ENCODE measurements at places on chromosomes 13 and 19. TPM values are rescaled to one million over a fixed set of nuclear protein-coding genes. Genes with fewer than 3 reads are reported as not detected.
A peak's percentile ranks its signal among the peaks of the same experiment; 100 is the strongest.

- H3K4me1 ChIP-seq, result no peaks in the 10 kb centered on the region
- H3K27me3 ChIP-seq, result peaks cover 3% of the 10 kb centered on the region
- no peak overlapping the region for H3K27ac ChIP-seq
- no peak overlapping the region for H3K4me3 ChIP-seq
- no peak for DNase-seq
These were observed 3.2 kb upstream of the EBPL start for GRCh38 chr13:49694446-49694845.

The CEACAM4 gene
- not detected for total RNA-seq

The KLF12 gene
- 10.1 TPM for total RNA-seq

The LILRB1 gene
- total RNA-seq, result not detected

The PET100 gene
- 30.3 TPM for total RNA-seq

DNA sequence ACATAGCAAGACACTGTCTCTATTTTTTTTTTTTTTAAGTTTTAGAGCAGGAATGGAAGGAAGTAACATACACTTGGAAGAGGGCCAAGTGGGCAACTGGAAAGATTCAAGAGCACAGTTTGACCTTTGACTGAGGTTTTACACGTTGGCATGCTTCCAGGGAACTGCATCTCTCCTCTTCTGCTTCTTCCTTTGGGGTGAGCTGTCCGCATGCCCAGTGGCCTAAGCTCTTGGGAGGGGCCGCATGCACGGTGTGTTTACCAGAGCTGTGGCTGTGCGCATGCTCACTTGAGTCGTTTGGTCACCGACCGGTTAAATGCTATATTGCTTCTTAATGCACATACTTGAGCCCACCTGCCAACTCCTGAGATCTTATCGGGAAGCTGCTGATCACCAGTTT, 727.7 kb downstream of the UQCRFS1 start:
- H3K4me1 ChIP-seq, result peaks cover 28% of the 10 kb centered on the region
- H3K36me3 ChIP-seq, result no peaks in the 10 kb centered on the region
- DNase-seq, result no peak

DNA sequence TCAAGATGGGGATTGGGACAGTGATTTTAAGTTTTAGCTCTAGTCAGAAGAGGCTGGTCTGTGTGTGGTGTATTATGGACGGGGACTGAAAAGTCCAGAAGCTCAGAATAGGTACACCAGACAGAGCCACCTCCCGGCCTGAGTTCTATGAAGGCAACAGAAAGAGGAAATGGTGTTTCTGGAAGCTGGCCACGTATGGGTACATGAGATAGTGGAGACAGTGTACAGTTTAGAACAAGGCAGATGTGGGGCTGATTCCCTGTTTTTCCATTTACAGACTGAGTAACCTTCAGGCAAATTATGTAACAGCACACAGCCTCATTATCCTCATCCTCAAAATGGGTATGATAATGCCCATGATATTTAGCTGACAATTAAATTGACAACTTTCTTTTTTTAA, 1.3 kb downstream of the ZNF175 start:
- H3K36me3 ChIP-seq, result no peaks in the 10 kb centered on the region
- H3K27me3 ChIP-seq, result peaks cover 15% of the 10 kb centered on the region
- DNase-seq, result no peak
- no peaks in the 10 kb centered on the region for H3K4me1 ChIP-seq
- peak overlapping the region; percentile 56 for H3K4me3 ChIP-seq

GRCh38 chr13:30111810-30112209, 195.5 kb downstream of the KATNAL1 start:
- H3K27ac ChIP-seq, result no peak overlapping the region
- H3K36me3 ChIP-seq, result no peaks in the 10 kb centered on the region
- H3K27me3 ChIP-seq, result no peaks in the 10 kb centered on the region
- H3K4me3 ChIP-seq, result no peak overlapping the region

The SPART gene
- 48.1 TPM for total RNA-seq

- peak; percentile 64 for DNase-seq
- no peak overlapping the region for H3K27ac ChIP-seq
- no peaks in the 10 kb centered on the region for H3K36me3 ChIP-seq
- H3K27me3 ChIP-seq, result peaks cover 22% of the 10 kb centered on the region
- no peak overlapping the region for H3K4me3 ChIP-seq
These were observed 1.9 kb upstream of the SH2D3A start for GRCh38 chr19:6769006-6769619.

The CASP14 gene
- total RNA-seq, result not detected

- H3K4me1 ChIP-seq, result peaks cover 20% of the 10 kb centered on the region
- H3K4me3 ChIP-seq, result no peak overlapping the region
- no peak overlapping the region for H3K27ac ChIP-seq
- no peaks in the 10 kb centered on the region for H3K27me3 ChIP-seq
These were observed 290.2 kb downstream of the ZNF536 start for GRCh38 chr19:30662211-30662861.

The IFI30 gene
- total RNA-seq, result 0.62 TPM

GRCh38 chr13:99269627-99270241, 11.6 kb upstream of the GPR18 start:
- no peak overlapping the region for H3K4me3 ChIP-seq
- peak; percentile 34 for DNase-seq
- no peaks in the 10 kb centered on the region for H3K27me3 ChIP-seq
- no peak overlapping the region for H3K27ac ChIP-seq

- no peak overlapping the region for H3K27ac ChIP-seq
- H3K27me3 ChIP-seq, result no peaks in the 10 kb centered on the region
- no peaks in the 10 kb centered on the region for H3K36me3 ChIP-seq
- no peak overlapping the region for H3K4me3 ChIP-seq
- H3K4me1 ChIP-seq, result peaks cover 15% of the 10 kb centered on the region
- DNase-seq, result no peak
These were observed 291.9 kb downstream of the NDFIP2 start for GRCh38 chr13:79772811-79773210.

- no peaks in the 10 kb centered on the region for H3K4me1 ChIP-seq
- H3K36me3 ChIP-seq, result no peaks in the 10 kb centered on the region
- H3K27ac ChIP-seq, result no peak overlapping the region
These were observed 30.2 kb downstream of the PDCD5 start for GRCh38 chr19:32611161-32611560.

The MEIOSIN gene
- total RNA-seq, result 0.06 TPM

- H3K27ac ChIP-seq, result no peak overlapping the region
- H3K36me3 ChIP-seq, result no peaks in the 10 kb centered on the region
- no peaks in the 10 kb centered on the region for H3K27me3 ChIP-seq
- no peak for DNase-seq
- H3K4me1 ChIP-seq, result peaks cover 10% of the 10 kb centered on the region
- no peak overlapping the region for H3K4me3 ChIP-seq
These were observed 26.7 kb downstream of the SPATA13 start for GRCh38 chr13:24187185-24187584.
